ENCODE measurements at places on chromosomes 11 and 22.

GRCh38 chr11:18752502-18752901 is 26.5 kb upstream of the IGSF22 start:
- DNase-seq, result no peak

GRCh38 chr11:82012276-82012675 is 721.4 kb downstream of the FAM181B start:
- no peak for DNase-seq

- no peak for DNase-seq
Observed at GRCh38 chr11:15963266-15963665, 393.1 kb downstream of the SOX6 start.

- no peak for DNase-seq
Observed at GRCh38 chr11:32751381-32751780, 43.1 kb downstream of the CCDC73 start.

DNA sequence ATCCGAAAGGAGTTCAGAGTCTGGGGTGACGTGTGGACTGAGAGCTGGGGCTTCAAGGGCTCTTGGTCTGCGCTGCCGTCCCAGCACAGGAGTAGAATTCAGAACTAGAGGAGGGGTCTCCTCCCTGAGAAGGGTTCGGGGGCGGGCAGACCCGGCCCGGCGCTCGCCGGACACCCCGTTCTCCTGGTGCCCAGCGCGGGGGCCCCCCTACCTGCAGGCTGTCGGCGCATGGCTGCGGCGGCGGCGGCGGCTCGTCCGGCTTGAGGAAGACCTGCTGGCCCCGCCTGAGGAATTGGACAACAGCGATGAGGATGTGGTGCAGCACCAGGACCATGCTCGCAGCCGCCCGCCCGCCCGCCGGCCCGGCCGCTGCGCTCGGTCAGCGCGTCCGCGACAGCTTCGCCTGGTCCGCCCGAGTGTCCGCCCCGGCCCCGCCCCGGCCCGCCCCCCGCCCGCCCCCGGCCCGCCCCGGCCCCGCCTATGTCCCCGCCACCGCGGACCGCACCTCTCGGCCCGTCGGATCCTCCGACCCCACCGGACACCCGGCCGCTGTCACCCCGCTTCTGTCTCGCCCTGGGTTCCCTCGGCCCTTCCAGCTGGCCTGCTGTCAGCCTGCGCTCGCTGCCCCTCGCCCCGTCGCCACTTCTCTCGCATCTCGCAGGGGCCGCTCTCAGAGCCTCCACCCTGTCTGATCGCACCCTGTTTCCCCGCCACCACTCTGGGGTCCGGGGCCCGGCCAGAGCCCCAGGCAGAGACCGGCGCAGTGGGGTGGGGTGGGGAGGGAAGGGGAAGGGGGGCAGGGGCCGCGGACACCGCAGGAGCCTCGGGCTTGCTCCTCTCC is 32.0 kb downstream of the PDE2A start:
- no peak for DNase-seq

GRCh38 chr11:66870131-66870530 is 13.3 kb downstream of the LRFN4 start:
- DNase-seq, result no peak

DNA sequence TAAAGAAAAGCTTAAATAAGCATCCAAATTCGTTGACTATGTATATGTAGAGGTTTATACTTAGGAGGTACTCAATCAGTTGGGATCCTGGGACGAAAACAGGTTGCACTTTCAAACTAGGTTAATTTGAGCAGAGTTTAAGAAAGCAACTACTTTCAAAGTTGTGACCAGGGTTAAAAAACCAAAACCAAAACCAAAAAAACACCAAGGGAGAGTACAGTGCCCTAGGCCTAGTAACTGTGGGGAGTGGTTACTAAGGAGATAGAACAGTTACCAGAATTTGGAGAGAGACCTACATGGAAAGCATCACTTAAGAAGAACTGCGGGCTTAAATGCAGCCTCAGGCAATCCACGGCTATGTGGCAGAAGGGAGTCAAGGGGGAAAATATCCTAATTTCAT is 148.3 kb downstream of the JRKL start:
- no peak for DNase-seq

- no peak for DNase-seq
Observed at GRCh38 chr22:45962434-45962718, 14.6 kb downstream of the WNT7B start.

DNA sequence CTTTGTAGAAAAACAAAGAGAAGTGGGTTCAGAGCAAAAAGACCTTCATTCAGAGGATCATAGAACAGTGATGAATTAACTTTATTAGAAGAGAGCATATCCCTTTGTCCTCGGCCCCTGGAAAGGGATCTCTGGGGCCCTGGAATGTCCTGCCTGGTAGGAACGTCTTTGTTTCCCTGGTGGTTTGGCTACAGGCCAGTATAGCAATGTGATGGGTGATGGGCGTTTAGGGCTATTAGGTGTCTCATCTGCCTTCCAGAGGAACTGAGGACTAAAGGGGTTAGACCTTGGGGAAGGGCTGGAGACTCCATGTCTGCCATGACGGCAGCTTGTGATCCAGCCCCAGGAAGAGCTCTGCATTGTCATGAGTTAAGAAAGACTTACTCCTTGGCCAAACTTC is 9.1 kb downstream of the APOL4 start:
- DNase-seq, result no peak

- DNase-seq, result no peak
Observed at GRCh38 chr22:28953976-28954880, 70.9 kb downstream of the ZNRF3 start.

DNA sequence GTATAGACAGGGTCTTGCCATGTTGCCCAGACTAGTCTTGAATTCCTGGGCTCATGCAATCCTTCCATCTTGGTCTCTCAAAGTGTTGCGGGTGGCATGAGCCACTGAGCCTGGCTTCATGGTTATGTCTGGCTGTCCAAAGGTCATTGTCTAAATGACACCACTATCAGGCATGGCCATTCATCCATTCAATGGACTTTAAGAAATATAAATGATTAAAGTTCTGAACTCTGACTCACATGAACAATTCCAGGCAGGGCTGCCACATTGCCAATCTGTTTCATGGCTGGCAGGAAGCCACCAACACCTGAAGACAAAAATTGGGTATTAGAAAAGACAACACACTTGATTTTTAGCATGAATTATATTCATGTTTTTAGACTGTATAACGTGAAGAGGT is 4.1 kb downstream of the RTCB start:
- DNase-seq, result no peak

GRCh38 chr11:44812971-44813370 is 86.2 kb downstream of the TSPAN18 start:
- DNase-seq, result no peak

- no peak for DNase-seq
Observed at GRCh38 chr11:528166-528814, 7.1 kb downstream of the HRAS start.

DNA sequence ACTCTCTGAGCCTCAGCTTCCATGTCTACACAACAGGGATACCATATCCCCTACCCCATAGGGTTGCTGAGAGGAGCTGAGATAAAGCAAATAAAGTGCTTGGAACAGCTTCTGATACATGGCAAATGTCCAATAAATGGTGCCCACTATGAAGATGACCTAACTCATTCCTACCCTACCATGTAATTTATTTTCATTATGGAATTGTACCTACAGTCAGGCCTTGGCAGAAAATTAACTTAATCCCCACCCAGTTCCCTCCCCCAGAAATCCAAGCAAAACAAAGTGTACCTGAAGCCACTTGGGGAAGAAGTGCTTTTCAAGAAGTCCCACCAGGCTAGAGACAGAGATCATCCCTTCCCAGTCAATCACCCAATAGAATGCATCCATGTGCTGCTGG is 10.8 kb downstream of the SRRD start:
- no peak for DNase-seq

DNA sequence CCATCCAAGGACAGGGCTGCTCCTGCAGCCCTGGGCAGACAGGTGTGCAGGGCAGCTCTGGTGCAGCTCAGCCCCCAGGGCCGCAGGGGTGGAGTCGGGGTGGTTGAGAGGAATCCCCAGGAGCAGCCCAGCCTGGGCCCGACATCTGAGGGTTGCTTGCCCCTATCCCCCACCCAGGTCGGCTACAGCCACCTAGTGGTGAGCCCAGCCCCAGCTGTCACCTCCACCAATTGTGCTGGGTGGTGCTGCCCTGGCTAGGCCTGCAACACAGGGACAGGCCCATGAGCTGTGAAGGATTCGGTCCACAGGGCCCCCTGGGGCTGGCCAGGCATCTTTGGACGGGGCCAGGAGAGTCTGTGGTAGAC is 29.6 kb downstream of the RTN4R start:
- DNase-seq, result peak; percentile 56

GRCh38 chr11:128372977-128373376 is 214.4 kb downstream of the ETS1 start:
- no peak for DNase-seq

DNA sequence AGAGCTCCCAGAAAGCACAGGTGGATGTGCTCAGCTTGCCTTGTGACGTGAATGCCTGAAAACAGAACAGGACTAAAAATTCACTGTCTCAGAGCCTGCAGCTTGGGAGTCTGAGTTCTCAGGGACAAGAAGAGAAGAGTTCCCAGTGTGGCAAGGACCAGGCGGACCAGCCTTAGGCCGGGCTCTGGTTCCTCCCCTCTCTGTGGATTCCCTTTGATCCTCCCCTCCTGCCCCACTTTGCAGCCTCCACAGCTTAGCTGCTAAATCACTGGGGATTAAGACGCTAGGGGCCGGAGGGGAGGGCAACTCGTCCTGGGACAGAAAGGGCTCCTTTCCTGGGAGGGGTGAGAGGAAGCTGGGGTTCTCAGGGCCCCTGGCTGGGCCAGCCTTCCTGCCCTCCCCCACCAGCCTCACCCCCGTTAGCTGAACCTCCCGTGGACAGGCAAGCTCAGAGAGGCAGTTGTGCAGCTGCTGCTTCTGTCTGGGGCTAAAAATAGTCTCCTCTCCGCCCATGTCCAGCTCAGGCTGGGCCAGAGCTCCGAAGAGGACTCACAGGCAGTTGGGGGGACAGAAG is 29.9 kb upstream of the JAM3 start:
- no peak for DNase-seq

DNA sequence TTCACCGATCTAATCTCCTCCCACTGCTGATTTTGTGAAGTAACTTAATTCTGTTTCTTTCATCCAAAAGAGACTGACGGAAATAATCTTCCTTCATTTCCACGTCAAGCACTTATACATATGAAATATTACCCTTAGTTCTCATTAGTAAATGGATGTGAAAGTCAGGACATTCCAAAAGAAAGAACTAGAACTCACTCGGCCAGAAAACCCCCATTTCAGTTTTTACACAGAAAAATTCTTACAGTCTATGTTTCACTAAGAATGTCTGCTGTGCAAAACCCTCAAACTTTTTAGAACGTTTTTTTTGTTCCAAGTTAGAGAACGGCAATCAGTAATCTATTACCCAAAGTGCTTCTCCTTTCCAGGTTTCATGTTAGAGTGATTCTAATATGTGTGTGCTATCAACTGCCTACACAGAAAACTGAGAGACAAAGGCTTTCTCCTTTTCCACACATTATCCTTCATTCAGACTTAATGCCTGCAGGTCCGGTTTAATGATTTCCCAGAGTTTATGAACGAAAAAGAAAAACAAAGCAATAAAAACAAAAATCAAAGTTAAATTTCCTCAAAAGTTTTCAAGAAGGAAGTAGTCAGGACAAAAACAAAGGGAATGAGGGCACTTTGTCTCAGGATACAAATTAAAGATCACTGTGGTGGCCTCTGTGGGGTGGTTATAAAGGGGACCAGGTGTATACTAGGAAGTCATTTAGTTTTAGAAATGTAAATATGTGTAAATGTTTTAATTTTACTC is 11.3 kb upstream of the SESN3 start:
- DNase-seq, result no peak

- DNase-seq, result no peak
Observed at GRCh38 chr22:46237453-46238124, 12.5 kb downstream of the CDPF1 start.

GRCh38 chr11:34525098-34525497 is 11.5 kb upstream of the ELF5 start:
- DNase-seq, result no peak

DNA sequence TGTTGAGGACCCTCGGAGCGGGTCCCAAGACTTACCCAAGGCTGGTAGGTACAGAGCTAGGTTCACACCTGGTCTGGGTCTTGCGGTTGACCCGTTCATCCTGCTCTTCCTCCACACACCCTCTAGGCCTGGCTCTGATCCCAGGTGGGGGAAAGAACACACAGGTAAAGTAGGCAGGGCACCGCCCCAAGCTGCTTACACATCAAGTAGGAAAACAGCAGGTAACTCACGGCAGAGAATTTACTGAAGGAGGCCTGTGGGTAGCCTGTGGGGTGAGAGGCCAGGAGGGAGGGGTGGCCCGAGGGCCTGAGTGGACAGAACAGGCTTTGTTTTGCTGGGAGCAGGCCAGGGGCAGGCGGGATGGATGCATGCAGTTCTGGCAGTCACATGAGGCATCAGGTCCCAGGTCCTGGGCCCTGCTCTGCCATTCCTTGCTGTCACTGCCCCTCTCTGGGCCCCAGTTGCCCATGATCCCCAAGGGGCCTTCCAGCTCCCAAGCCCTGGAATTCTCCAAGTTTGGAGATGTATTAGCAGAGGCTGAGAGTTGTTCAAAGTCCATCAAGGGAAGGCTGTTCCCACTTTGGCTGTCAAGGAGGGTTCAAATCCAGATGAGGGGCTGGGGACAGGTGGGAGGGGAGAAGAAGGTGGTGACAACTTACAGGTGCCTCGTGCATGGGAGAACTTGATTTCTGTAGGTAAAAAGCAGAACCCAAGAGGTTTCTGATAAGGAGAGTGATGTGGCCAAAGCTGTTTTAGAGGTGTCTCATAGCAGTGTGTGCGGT is 5.7 kb downstream of the TSKU start:
- DNase-seq, result no peak

DNA sequence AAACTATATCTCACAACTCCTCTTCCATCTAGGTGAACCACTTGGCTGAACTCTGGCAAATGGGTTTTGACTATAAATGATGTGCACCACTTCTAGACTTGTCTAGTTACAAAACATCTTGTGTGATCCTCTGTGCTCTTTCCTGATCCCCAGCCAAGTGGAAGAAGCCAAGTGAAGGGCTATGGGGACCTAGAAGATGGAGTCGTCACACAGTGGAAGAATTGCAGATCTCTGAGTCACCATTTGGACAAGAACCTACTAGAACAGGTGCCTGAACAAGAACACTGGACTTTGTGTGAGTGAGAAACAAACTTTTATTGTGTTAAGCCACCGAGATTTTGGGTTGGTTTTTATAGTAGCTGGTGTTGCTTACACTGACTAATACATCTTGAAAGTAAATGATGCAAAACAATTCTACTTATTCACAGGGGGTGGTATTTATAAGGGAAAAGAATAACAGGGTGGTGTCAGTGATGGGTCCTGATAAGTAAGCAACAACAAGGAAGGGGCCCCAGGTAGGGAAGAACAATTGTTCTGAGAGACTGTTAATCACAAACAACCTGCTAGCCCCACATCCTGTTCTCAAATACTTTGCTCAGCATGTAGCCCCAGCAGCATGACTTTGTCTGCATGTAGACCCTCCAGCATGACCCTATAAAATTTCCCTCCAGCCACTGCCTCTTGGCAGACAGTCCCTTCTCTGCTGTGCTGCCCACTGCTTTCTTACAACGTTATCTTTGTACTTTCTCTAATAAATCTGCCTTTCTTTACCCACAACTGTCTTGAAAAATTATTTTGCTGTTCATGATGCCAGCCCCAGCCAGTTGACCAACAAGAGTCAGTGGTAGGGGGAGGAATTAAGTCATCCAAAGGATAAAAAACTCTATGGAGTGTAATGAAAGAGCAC is 280.7 kb upstream of the PLET1 start:
- DNase-seq, result no peak

Data from NCI-H2171 treated with DMSO at 0.1 percent for 48 hours (cell line).